T-helper 17 cell (primary cell): ENCODE measurements at places on chromosomes 3 and 15. TPM values are rescaled to one million over a fixed set of nuclear protein-coding genes. Genes with fewer than 3 reads are reported as not detected.

CAMK2N2 gene
- 0.20 TPM for total RNA-seq

NGLY1 gene
- total RNA-seq: 65.8 TPM

SAMD7 gene
- total RNA-seq: not detected

NLGN1 gene
- not detected for total RNA-seq

NEO1 gene
- total RNA-seq: 21.9 TPM

DUOX2 gene
- total RNA-seq: 0.27 TPM

ANKRD63 gene
- not detected for total RNA-seq

CEP19 gene
- total RNA-seq: 1.4 TPM

QARS1 gene
- total RNA-seq: 269 TPM

NEK10 gene
- 1.7 TPM for total RNA-seq

AHSG gene
- not detected for total RNA-seq

OR5K1 gene
- not detected for total RNA-seq

COLQ gene
- 11.1 TPM for total RNA-seq

VPS13C gene
- 127 TPM for total RNA-seq

CKMT1B gene
- total RNA-seq: not detected

GOLGA6A gene
- not detected for total RNA-seq

IMPG2 gene
- 0.47 TPM for total RNA-seq

PP2D1 gene
- not detected for total RNA-seq

ATP8B4 gene
- total RNA-seq: 1.1 TPM

CX3CR1 gene
- total RNA-seq: 0.65 TPM

TNNC1 gene
- total RNA-seq: 3.8 TPM

RAF1 gene
- 123 TPM for total RNA-seq

SATB1 gene
- 208 TPM for total RNA-seq

TGM4 gene
- total RNA-seq: not detected

SST gene
- total RNA-seq: not detected

SHC4 gene
- total RNA-seq: 0.12 TPM

FAM107A gene
- total RNA-seq: not detected

COL8A1 gene
- total RNA-seq: not detected

KNL1 gene
- 4.6 TPM for total RNA-seq

ZNF654 gene
- total RNA-seq: 16.1 TPM

CIP2A gene
- 4.1 TPM for total RNA-seq

TOPBP1 gene
- total RNA-seq: 33.5 TPM
